ENCODE measurements at places on chromosomes 4 and X.

DNA sequence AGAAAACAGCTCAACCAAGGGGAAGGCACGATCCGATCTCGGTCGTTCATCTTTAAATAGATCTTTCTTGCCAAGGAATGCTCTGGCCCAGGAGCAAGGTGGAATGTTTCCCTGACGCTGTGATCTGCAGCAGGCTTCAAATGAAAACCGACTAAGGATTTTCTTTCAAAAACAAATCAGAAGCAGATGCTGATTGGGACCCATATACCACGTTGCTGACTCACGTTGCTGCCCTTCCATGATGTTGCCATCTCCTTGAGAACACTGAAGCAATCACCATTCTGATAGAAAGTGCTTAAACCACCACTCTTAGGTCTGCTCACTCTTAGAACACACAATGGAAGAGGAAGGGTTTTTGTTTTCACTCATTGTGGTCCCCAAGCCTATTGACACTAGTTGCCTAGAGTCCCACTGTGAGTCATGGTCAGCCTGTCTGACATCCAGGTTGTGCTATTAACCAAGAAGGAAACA, 26.1 kb downstream of the LAMTOR3 start:
- peak; percentile 57 for DNase-seq

DNA sequence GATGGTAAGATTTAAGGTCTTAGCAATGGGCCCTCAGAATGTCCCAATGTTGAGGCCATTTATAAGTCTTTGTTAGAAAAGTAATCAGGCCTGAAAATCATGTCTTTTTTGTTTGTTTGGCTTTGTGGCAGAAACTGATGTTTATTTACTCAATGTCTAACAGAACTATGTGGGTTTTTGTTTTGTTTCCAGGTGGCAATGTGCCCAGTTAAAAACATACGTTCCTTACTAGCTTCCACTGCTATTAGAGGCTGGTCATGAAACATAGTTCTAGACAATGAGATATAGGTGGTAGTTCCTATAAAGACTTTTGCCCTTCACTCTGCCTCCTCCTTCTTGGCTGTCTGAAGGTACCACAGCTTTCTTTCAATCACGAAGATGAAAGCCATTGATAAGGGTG, 108.8 kb downstream of the C4orf51 start:
- no peak for DNase-seq

GRCh38 chrX:14504960-14505538, 24.3 kb upstream of the GLRA2 start:
- no peak for DNase-seq

DNA sequence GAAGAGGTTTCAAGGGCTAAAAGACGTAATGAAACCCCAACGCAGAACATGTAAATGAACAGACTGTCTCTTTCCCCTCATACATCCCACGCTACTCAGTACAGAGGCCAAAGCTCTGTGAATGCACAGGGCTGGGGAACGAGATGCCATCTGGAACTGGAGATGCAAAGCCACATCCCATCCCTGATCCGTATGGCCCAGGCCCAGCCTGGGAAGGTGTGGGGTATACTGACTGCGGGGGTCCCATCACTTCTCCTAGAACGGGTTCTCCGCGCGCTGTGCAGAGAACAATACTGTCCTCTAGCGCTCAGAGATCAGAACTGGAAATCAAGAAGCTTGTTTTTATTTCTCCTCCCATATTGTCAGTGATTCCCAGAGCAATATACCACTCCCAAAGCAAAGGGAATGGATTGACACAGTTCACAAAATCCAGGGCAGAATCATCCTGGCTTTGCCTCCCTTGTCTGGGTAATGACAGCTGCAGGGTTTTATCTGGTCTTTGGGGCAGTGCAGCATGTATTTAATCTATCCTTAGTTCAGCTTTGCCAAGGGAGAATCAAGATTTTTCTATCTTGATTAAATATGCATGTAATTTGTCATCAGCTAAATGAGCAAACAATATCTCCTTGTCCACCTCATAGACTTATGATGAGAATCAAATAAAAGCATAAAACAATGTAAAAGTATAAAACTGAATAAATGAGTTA, 47.3 kb upstream of the TLR3 start:
- no peak for DNase-seq

- no peak for DNase-seq
These were observed 2.4 kb upstream of the PKD2 start for GRCh38 chr4:88005076-88005475.

DNA sequence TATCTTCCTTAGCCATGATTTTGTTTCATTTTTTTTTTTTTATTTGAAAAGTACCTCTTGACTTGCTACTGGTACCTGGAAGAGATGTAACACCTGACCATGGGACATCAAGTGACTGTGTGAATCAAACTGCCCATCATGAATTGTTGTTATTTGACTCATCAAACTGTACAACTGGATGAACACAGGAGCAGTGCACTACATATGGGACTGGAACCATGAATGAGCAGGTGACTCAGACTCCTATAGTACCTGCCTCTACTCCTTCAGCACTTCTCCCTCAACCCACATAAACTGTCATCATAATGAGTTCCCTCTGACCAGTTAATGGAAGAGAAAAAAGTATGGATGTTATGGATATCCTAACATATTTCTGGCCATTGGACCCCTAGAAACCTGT, 15.9 kb upstream of the UBE2D3 start:
- DNase-seq: no peak

- no peak for DNase-seq
These were observed 254.4 kb upstream of the PGRMC2 start for GRCh38 chr4:128542047-128542446.

DNA sequence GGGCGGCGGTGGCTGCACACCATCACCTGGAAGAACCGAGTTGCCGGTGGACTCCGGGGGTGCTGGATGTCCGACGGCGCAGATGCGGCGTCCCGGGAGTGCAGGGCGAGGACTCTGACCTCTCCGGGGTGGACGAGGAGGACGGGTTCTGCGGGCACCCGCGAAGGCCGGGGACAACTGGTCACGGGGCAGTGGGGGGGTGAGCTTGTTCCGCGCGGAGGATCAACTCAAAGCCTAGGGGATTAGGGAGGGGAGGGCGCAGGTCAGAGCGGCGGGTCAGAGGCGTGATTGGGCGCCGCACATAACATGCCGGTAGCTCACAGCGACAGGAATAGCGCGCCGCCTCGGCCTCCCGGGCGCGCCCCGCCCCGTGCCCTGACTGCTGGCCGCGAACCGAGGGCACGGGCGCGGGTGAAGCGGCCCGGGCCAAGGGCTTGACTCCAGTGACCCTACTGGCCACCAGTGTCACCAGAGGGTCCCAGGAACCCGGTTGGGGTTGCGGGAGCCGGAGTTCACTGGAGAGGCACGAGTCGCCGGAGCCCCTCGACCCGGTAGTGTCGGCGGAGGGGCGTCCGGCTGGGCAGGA, at the start of gene KLHL34:
TSS of gene KLHL34 (minus strand) at position 179 of the 586 bp plus-strand sequence. CDS start 542 bp downstream, outside the sequence.
- no peak for DNase-seq

- DNase-seq: no peak
These were observed 94.3 kb downstream of the REPS2 start for GRCh38 chrX:17040711-17041110.

GRCh38 chr4:108003982-108004515, 14.4 kb downstream of the HADH start:
- DNase-seq: no peak

- no peak for DNase-seq
These were observed 28.1 kb downstream of the ANK2 start for GRCh38 chr4:113077575-113077974.

DNA sequence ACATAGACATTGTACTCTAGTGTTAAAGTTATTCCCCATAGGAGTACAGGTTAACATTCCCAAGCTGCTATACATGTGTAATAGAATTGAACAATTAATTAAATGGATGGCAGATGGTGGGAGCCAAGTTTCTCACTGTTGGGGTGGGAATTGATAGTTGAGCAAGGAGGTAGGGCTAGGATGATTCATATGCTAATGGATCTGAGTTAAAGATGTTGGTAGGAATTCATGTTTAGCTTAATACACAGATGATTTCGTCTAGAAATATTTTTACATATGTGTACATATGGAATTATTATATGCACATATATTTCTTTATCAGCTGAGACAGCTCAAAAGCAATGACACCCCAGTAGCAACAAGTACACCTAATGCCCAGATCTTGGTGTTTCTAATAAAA, 26.1 kb upstream of the PAPSS1 start:
- DNase-seq: no peak

- no peak for DNase-seq
These were observed 52.9 kb downstream of the SLC7A11 start for GRCh38 chr4:138189206-138189605.
